Mammary epithelial cell (primary cell): ENCODE measurements at places on chromosomes 2 and 18.

- DNase-seq = peak; percentile 93
Observed at GRCh38 chr2:85705680-85706039, 11.5 kb downstream of the GNLY start.

DNA sequence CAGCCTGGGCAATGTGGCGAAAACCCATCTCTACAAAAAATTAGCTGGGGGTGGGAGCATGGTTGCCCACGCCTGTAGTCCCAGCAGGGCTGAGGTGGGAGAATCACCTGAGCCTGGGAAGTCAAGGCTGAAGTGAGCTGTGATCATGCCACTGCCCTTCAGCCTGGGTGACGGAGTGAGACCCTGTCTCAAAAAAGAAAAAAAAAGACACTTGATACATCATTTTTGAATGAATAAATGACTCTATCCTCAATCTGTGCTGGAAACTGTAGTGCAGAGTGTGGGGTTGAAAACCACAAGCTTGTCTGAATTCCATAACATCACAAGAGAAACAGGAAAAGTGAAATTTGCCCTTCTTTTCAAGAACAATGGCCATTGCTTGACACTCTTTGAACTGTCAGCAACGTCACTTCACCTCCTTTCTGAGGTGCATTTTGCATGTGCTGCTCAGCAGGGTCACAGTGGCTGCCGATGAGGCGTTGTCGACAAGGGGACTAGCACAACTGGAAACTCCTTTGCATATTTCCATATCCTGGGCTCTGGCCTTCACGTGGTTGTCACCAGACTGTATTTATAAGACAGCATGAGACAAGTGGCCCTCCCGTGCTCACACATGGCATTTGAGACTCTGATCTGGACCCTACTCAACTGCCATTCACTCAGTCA lies 54.2 kb downstream of the DDX1 start:
- DNase-seq = no peak

DNA sequence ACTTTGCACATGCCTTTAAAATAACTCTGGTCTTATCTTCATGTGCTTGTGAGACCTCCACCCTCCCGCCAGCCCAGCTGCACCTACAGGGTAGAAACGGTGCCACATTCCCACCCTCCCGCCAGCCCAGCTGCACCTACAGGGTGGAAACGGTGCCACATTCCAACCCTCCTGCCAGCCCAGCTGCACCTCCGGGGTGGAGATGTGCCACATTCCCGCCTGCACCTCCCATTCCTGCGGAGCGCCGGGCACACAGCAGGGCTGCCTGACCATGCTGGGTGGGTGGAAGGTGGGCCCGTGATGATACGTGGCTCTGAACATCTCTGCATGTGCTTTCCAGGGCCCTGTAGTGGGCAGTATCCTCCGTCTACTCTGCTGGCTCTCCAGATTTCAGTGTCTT lies 243.7 kb upstream of the PXDN start:
- no peak for DNase-seq

DNA sequence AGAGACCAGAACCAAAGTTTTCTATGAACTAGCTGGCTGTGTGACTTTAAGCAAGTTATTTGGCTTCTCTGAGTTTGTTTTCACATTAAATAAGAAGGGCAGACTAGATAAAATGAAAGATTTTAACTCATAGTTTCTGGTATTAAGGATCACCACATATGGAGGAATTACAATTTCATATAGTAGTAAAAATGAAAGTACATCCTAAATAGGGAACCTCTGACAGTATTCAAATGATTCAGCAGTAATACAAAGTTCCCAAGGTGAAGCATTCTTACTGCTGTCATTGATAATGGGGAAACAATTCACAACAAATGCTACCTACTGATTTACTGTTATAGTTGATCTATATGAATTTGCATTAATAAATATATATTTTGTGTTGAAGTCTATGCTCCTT lies 170.3 kb upstream of the VRK2 start:
- DNase-seq = no peak

GRCh38 chr18:60870261-60871153 lies 462.7 kb upstream of the CDH20 start:
- peak; percentile 48 for DNase-seq

DNA sequence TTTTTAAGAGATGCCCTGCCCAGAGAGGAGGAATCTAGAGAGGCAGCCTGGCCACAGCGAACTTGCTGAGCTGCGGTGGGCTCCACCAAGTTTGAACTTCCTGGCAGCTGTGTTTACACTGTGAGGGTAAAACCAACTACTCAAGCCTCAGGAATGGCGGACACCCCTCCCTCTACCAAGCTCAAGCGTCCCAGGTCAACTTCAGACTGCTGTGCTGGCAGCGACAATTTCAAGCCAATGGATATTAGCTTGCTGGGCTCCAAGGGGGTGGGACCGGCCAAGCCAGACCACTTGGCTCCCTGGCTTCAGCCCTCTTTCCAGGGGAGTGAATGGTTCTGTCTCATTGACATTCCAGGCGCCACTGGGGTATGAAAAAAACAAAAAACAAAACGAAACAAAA lies 289.4 kb downstream of the KCNS3 start:
- DNase-seq = no peak

- no peak for DNase-seq
Observed at GRCh38 chr2:218260742-218261422, at the start of gene GPBAR1. Gene GPBAR1 (plus strand): TSS chr2:218261015. CDS start chr2:218262725, 1,710 bp downstream.

DNA sequence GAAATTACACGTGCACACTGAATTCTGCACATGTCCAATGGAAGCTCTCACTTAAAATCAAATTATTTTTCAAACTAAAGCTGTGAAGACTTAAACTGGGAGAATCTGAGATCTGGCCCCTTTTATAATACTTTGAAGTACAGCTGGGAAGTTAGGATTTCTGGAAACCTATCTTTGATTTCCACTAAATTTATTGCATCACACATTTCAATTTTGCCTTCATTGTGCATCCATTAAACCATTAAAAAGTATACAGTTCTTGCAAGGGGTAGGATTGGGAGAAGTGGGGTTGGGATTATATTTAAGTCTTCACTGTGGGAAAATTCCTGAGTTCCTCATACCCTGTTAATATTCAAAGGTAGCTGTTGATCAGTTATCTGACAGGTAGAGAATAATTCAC lies 1229.6 kb upstream of the ZEB2 start:
- DNase-seq = no peak

GRCh38 chr18:27400001-27400400 lies 214.9 kb upstream of the CHST9 start:
- no peak for DNase-seq

- no peak for DNase-seq
Observed at GRCh38 chr18:28541276-28541930, 364.5 kb upstream of the CDH2 start.

DNA sequence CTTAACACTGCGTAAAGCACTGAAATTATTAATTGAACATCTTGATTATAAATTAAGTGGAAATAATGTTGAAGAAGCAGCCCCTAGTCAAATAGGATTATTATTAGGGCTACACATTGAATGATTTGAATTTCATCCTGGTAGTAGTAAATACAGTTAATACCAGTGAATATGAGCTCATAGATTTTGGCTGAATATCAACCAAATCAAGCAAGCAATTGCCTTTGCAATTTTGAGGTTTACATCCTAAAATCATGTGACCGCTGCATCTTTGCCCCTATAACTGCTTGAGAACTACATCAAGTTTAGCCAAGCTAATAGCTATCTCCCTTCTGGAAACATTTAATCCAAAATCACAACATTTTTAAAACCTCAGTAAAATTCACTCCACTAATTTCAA lies 801.2 kb upstream of the PIK3C3 start:
- DNase-seq = no peak

DNA sequence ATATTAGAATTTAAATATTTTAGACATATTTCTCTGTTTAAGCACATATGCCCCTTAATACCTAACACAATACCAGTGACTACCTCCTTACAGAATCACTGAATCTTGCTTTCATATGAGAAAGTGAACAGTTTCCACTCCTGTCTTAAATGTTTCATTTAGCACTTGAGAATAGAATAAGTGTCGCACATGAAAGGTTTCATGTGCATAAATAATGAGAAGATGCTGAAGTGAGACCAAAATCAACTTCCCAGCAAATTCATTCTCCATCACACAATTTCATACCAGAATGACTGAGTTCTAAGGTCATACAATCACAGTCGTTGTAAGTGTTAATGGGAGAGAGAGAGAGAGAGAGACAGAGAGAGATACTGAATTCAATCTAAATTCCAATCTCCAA lies 51.2 kb downstream of the ATIC start:
- peak; percentile 1 for DNase-seq

- no peak for DNase-seq
Observed at GRCh38 chr2:124046332-124046731, 21.2 kb downstream of the CNTNAP5 start.

DNA sequence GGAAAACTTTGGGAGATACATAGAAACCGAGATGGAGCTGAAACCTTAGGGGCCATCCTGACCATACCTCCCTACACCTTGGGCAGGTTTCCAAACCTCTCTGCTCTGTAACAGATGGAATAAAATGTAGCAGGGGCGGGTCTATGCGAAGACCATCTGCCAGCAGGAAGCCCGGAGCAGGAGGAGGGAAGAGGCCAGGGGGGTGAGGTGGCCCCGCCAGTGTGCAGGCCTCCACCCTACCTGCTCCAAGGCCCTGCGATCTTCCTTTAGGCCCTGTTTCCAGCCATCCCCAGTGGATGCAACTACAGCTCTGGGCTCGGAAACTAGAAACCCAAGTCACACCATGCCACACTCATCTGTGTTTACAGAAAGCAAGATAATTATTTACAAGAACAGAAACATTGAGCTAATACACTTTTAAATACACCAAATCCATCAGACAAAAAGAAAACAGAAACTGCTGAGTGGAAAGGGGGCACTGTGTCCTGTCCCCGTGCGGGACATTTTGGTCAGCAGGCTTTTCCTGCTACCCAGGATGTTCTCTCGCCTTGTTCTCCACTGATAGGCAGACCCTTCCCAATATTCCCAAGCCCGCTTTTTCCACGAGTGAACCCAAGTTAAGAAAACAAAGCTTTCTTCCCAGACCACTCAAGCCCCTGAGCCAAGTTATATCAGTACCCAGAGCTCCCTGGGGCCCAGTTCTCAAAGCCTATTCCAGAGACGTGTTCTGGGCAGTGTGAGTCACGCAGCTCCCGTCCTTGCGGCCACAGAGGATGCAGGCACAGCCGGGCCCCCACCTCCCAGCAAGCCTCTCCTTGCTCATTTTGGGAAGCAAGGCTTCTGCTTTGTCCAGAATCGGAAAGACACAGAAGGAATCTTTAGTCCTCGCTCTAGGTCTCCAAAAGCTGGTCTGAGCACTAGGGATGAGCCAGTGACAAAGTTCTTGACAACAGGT lies 17.3 kb downstream of the CIB4 start:
- DNase-seq = no peak

GRCh38 chr2:51795248-51795888 lies 763.4 kb upstream of the NRXN1 start:
- no peak for DNase-seq

DNA sequence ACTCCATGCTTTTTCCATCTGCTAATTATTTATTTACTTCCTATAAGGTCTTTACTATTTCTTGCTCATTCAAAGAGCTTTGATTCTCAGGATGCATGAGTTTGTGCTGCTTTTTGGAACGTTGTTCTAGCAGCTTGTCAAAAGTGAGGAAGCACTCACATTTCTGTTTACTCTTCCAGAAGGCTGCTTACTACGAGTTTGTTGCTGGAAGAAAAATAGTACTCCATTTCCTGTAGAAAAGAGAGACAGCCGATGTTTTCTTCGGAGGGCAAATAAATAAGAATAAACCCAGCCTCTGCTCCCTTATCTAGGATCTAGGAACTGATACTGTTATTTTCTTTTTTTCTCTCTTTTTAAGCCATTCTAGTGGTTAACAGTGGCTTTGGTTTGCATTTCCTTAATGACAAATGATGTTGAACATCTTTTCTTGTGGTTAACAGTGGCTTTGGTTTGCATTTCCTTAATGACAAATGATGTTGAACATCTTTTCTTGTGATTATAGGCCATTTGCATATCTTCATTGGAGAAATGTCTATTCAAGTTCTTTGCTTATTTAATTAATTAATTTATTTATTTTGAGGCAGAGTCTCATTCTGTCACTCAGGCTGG lies 20.5 kb downstream of the CYP27A1 start:
- DNase-seq = no peak

DNA sequence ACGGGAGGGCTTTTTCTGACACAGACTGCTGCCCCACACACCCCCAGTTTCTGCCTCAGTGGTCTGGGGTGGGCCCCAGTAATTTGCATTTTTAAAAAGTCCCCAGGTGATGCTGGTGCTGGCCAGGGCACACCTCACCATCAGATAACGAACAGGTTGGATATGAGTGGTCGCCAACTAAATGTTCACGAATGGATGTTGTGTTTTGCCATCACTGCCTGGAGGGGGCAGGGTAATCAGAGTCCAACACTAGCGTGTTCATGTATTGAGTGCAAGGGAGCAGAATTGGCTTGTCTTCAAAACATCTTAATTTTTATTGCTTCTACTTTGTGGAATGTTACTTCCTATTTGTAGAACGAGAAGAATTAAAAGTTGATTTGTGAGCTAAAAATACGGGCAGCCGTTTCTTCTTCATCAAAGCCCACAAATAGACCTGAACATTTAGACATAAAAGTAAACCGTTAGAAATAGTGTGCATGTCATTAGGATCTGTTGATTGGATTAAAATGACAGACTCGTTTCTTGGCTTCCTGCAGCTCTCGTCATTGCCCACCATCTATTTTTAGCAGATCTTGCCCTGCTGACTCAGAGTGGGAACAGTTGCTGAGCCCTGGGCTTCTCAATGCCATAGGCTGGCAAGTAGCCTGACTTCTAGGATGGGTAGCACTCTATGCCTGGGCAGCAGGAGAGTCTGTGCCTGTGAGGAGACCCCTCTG lies 45.2 kb downstream of the NCK2 start:
- peak; percentile 64 for DNase-seq

- no peak for DNase-seq
Observed at GRCh38 chr2:157334335-157334734, 8.7 kb upstream of the ERMN start.

GRCh38 chr18:60082282-60082681 lies 182.5 kb downstream of the PMAIP1 start:
- DNase-seq = no peak

- DNase-seq = peak; percentile 58
Observed at GRCh38 chr18:21194871-21195771, 46.9 kb upstream of the GREB1L start.

- no peak for DNase-seq
Observed at GRCh38 chr2:12051831-12052230, 305.4 kb downstream of the LPIN1 start.

- peak; percentile 68 for DNase-seq
Observed at GRCh38 chr18:3207565-3207964, 12.2 kb downstream of the MYOM1 start.

DNA sequence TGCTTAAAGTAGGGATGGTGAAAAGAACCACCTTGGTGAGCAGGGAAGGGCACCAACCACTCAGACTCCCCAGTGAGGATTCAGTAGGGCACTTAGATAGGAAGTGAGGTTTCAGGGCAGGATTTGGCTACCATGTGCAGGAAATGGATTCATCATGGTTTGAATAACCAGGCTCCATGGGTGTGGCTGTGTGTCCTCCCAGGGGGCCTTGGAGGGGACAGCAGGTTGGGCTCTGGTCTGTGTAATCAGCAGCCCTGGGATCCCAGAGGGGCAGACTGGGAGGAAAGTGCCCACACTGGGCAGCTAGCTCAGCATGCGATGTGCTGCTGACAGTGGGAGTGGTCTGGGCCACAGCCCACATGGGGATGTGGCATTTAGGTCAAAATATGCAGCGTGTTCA lies 224.6 kb downstream of the CELF4 start:
- DNase-seq = no peak

GRCh38 chr2:13601506-13601905 lies 884.8 kb downstream of the TRIB2 start:
- no peak for DNase-seq
